NCI-H1105 (cell line): ENCODE measurements at places on chromosomes 4 and X.

DNA sequence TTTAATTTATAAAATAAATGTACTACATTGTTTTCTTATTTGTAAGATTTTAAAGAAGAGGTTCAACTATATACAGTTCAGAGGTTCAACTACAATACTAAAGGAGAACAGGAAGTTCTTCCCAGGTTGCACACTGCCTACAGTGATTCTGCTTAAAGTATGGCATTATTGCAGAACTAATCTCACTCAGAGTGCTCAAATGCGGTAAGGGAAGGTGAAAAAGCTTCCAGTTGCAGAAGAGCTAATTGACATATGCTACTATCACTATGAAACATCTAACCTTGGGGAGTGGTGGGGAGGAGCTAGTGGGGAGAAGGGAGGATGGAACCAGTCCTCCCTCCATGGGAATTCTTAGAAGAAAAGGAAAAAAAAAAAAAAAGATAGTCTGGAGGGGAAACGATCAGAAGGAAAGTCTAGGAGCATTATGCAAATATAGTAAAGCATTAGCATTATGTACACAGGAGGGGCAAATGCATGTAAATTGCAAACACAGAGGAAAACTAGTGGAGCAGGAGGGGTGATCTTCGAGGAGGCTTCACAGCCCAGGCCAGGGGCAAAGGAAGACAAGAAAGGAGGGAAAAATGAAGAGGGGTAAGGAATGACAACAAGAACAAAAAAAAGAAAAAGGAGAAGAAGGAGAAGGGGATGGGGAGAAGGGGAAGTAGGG lies 32.0 kb upstream of the MMAA start:
- DNase-seq: no peak

- no peak for DNase-seq
These were observed 56.3 kb downstream of the SHISA3 start for GRCh38 chr4:42453612-42454011.

DNA sequence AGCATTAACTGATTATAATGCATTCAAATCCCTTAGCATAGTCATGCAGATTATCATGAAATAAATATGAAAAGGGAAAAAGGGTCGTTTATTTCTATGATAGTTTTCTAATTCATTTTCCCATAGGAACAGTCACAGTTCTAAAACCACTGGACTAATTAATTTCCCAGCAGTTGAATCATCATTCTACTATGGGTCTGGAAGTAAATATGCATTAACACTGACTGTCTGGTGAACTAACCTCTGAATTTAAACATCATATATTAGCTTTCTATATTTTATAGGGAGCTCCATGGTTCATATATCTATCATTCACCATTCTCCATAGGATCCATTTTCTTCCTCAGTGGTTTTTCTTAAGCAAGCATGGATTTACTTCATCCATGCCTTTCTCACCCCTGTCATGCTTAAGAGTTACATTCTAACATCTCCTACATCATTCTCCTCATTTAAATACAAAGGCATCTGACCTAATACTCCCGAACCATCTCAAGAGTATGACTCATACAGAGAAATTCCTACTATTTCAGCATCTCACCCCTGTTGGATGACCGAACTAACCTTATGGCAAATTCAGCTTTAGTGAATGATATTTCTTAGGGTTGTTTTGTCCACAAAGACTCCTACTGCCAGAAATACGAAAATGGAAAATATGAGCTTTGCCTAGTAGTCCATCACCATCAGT lies 198.7 kb upstream of the ADAMTS3 start:
- DNase-seq: no peak

DNA sequence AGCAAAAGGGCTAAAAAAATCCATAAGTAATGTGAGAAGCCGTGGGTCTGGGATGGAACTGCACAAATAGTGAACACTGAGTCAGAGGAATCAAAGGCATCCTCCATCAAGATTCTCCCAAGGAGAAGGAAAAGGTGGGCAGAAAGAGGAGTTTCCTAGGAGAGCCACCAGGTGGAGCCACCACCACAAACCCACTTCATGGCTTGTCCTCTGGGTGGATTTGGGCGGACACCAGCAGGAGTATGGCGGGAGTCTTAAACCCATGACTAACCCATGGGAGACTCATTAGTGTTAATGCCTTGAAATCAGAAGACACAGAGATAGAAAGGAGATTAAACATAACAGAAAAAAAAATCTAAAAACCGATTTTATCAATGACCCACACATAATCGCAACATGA lies 147.7 kb downstream of the SH3KBP1 start:
- DNase-seq: no peak

- no peak for DNase-seq
These were observed 126.1 kb downstream of the ARHGEF9 start for GRCh38 chrX:63658920-63659319.

- no peak for DNase-seq
These were observed 585.7 kb upstream of the PABPC4L start for GRCh38 chr4:134787315-134787714.

DNA sequence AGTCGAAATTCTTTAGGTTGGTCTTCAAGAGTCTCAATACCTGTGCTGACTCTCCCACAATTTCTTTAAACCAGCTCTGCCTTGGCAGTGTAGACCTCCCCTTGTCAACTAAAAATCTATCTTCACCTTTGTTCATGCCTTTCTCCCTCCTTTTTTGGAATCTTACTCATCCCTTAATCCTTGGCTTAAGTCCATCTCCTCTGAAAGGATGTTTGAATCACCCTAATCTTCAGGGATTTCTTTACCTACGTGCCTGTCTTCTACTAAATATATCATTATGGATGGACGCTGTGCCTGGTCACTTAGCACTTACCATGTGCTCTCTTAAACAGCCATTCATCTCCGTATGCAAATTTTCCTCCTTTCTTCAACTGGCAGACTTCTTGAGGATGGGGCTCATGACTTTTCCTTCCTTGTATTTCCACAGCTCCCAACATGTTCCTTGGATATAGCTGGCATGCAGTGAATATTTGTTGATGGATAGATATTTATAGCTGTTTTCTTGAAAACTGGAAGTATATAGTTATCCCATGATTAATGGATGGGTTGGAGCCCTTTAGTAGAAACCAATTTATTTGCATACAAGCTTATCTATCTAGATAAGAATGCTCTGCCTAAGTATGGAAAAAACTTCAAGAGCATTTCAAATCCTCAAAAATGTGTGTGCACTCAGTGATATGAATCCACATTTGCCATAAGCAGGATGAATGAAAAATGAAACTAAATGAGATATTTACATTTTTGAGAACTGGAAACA lies 166.6 kb downstream of the SPRY1 start:
- DNase-seq: no peak

DNA sequence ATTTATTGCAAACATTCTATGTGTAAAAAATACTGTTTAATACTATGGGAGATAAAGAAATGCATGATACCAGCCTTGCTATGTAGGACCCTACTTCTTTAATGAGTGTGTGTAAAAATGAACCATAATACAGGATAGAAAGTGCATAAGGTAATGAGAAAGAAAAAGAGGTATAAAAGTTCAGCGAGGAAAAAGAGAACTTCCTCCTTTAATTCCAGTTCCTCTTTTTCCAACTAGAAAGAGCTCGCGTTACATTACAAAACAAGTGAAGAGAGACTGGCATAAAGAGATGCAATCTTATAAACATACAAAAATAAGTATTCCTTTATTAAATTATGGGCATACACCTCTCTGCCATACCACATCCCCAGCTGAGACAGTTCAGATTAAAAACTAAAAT lies 77.4 kb downstream of the ANKRD17 start:
- no peak for DNase-seq

- no peak for DNase-seq
These were observed 517.4 kb downstream of the RPA4 start for GRCh38 chrX:97401154-97401553.

- DNase-seq: no peak
These were observed 65.8 kb downstream of the GPR101 start for GRCh38 chrX:136967966-136968365.

GRCh38 chr4:127586922-127587571 lies 45.7 kb upstream of the INTU start:
- DNase-seq: no peak

DNA sequence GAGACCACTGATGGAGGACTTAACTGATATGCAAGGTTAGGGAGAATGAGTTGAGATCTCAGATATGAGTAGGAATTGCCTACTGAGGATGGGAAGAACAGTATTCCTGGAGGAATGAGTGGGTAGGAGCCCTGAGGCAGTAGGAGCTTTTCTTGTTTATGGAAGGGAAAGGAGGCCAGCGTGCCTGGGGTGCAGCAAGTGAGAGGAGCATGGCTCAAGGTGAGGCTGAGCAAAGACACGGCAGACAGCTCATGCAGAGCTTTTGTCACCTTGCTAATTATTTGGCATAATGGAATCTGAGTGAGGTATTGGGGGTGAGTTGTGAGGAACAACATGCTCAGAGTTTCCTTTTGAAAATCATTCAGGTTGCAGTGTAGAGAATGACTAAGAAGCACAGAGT lies 65.3 kb upstream of the IBSP start:
- no peak for DNase-seq

- no peak for DNase-seq
These were observed 217.4 kb downstream of the DCTD start for GRCh38 chr4:182699795-182700194.

GRCh38 chr4:162681212-162681611 lies 485.5 kb downstream of the NAF1 start:
- no peak for DNase-seq

- DNase-seq: no peak
These were observed 23.7 kb downstream of the YTHDC1 start for GRCh38 chr4:68326141-68326540.

GRCh38 chr4:87209182-87209581 lies 11.2 kb downstream of the KLHL8 start:
- no peak for DNase-seq

GRCh38 chrX:31384471-31384870 lies 312.6 kb upstream of the FTHL17 start:
- DNase-seq: no peak

GRCh38 chrX:153778181-153778580 lies 2.7 kb upstream of the SRPK3 start:
- no peak for DNase-seq

DNA sequence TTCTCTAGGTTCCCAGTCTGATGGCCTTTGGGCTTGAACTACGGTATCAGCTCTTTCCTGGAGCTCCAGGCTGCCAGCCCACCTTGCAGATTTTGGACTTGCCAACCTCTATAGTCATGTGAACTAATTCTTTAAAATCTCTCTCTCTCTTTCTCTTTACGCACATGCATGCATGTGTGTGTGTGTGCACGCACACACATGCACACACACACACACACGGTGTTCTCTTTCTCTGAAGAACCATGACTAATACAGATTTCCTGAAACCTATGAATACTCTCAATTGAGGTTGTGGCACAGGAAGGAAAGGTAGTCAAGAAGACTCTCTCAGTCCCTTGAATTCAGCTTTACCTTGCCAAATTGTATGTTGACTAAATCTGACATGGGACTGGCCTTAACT lies 6.2 kb upstream of the ZCCHC13 start:
- DNase-seq: no peak

DNA sequence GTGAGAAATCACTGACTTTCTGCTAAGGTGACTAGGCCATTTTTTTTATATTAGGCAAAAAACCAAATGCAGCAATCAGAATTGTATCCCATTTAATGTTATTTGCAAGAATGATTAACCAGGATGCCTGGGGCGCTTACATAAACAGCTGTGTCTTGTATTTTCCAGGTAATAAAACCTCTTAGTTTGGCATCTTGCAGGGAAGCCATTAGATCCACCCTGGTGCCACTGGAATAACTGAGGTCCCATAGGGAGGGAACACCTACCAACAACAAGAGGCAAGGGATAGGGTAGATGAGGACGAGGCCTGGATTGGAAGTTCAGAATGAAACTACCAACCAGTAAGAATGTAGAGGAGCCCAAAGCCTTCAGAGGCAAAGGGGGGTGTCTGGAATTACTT lies 288.3 kb downstream of the ARHGAP24 start:
- DNase-seq: no peak
